ENCODE measurements at places on chromosomes 1 and 21. TPM values are rescaled to one million over a fixed set of nuclear protein-coding genes. Genes with fewer than 3 reads are reported as not detected.

The KCNK1 gene
- 1.7 TPM for polyA plus RNA-seq

The ZSWIM5 gene
- polyA plus RNA-seq: 5.6 TPM

The RNF223 gene
- 0.03 TPM for polyA plus RNA-seq

The ARMH1 gene
- polyA plus RNA-seq: 76.0 TPM

The PIGP gene
- 236 TPM for polyA plus RNA-seq

The GJA8 gene
- not detected for polyA plus RNA-seq

The SPRTN gene
- 3.9 TPM for polyA plus RNA-seq

The RIPPLY3 gene
- 0.40 TPM for polyA plus RNA-seq

The HSD11B1 gene
- polyA plus RNA-seq: 4.7 TPM

The SPRR1A gene
- not detected for polyA plus RNA-seq

The ZNF593OS gene
- not detected for polyA plus RNA-seq

The SLC1A7 gene
- 0.05 TPM for polyA plus RNA-seq

The LRRC7 gene
- polyA plus RNA-seq: 0.05 TPM

The ARHGEF16 gene
- polyA plus RNA-seq: 1.0 TPM

The CACNA1S gene
- not detected for polyA plus RNA-seq

The UTS2 gene
- polyA plus RNA-seq: not detected

The PNRC2 gene
- 72.9 TPM for polyA plus RNA-seq

The ST6GALNAC3 gene
- polyA plus RNA-seq: 1.4 TPM

The CLCA4 gene
- polyA plus RNA-seq: 0.20 TPM

The CXADR gene
- polyA plus RNA-seq: 1.5 TPM

The RGS2 gene
- 476 TPM for polyA plus RNA-seq

The GBP5 gene
- 2.4 TPM for polyA plus RNA-seq

The OR6N1 gene
- not detected for polyA plus RNA-seq

The QSOX1 gene
- 45.0 TPM for polyA plus RNA-seq

The CEP85 gene
- 2.5 TPM for polyA plus RNA-seq

The CYYR1 gene
- polyA plus RNA-seq: 43.9 TPM

The OR10Z1 gene
- polyA plus RNA-seq: not detected

Data from adrenal gland (tissue), 19 donors.